ENCODE measurements at places on chromosomes 6 and 20.

- DNase-seq: no peak
These were observed 203.7 kb downstream of the SYNDIG1 start for GRCh38 chr20:24672886-24673677.

DNA sequence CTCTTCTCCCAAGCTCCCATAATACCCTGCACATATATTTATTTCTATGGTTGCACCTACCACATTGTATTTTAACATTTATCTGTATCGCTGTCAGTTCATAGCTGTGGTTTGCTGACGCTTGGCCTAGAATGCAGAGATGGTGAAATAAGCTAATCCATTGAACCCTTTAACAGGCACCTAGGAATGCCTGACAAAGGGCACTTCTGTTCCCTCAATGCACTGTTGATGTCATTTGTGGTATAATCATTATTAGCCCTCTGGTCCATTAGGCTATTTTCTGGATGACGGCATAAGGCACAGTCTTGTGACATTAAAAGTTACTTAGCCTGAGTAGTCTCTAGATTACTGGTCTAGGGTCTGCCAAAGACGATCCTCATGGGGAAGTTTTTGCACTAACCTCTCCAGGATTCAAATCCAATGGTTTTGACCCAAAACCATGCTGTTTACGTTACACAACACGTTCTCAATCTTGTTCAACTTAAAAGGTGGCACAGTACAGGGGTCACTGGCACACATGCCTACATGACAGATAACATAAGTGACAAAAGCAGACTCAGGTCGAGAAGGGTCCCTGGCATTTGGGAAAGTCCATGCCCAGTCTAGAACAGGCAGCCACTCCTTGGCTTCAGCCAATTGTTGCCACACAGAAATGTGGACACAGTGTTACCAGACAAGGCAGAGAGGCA, 2.1 kb upstream of the YWHAB start:
- DNase-seq: no peak

- no peak for DNase-seq
These were observed 25.7 kb downstream of the OVOL2 start for GRCh38 chr20:18031888-18032509.

DNA sequence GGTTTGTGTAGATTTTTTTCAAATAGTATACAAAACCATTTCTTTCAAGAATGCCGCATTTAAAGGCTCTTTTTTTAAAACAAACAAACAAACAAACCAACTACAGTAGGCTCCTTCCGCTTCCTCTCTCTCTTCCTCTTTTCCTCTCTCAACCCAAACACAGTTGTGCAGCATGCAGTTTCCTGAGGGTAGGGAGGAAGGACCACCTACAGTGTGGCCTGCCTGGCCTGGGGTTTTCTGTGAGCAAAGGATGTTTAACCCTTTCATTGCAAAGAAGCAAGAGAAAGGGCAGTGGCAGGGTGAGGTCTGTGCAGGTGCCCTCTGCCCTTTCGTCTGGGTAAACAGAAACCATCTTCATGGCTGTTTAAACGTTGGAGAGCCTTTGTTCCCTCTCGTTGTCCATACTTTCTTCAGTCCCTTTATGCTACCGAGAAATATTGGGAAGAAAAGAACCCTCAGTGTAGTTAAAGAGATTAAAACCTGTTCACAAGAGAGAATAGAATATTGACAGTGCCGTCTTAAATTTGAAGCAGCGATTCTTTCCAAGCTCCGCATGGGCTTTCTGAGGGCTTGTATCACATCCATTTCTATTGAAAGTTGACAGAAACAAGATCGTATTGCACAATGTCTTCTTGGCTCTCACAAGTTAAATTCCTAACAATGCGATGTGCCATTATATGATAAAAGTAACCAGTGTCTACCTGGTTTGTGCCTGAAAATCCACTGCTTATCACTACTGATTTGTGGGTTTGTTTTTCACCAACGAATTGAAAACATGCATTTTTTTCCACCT, 215.5 kb upstream of the SNX9 start:
- no peak for DNase-seq

DNA sequence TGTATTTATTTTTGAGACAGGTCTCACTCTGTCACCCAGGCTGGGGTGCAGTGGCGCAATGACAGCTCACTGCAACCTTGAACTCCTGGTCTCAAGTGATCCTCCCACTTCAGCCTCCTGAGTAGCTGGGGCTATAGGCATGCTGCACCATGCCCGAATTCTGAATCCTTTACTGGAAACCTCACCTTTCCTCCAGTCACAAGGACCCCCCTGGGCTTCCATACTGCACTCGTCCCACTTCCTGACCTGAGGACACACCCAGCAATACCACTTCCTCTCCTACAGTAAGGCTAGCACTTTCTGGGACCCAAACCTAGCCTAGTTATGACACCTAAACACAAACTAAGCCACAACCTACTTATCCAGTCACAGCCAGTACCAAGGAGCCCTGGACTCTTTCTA, 68.2 kb downstream of the FAM217A start:
- DNase-seq: no peak

DNA sequence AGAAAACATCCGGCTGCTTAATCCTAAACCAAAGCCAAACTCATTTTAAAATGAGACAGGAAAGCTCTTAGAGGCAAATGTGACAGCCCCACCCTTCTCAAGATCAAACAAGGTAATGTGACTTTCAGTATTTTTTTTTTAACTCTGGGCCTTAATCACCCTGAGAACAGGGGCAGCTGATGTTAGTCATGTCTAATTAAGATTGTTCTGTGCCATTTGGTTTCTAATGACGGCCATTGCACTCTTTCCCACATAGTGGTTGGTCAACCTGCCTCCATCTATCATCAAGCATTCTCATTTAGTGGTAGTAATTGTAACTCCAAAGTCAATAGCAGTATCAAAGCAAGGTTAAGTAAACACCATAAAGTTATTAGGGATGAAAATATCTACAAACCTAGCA, 191.6 kb upstream of the EXOC2 start:
- no peak for DNase-seq

- DNase-seq: no peak
These were observed 22.9 kb downstream of the ERMARD start for GRCh38 chr6:169774347-169774746.

GRCh38 chr6:130204322-130204721, 18.4 kb downstream of the SAMD3 start:
- no peak for DNase-seq

DNA sequence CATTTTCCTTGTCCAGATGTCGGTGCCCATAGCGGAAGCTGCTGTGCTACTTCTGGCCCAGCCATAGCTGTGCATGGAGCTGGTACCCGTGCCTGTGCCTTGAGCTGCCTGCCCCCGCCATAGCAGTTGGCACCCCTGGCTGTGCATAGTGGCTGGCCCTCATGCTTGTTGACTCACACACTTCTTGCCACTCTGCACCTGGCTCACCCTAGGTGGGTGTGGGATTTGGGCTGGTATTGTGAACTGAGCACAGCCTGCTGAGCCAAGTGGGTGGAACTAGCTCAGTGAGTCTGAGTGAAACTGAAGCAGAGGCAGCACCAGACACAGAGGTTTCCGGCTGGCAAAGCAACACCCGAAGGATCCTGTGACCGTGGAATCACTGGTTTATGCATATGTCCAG, 689.5 kb upstream of the EYS start:
- no peak for DNase-seq

DNA sequence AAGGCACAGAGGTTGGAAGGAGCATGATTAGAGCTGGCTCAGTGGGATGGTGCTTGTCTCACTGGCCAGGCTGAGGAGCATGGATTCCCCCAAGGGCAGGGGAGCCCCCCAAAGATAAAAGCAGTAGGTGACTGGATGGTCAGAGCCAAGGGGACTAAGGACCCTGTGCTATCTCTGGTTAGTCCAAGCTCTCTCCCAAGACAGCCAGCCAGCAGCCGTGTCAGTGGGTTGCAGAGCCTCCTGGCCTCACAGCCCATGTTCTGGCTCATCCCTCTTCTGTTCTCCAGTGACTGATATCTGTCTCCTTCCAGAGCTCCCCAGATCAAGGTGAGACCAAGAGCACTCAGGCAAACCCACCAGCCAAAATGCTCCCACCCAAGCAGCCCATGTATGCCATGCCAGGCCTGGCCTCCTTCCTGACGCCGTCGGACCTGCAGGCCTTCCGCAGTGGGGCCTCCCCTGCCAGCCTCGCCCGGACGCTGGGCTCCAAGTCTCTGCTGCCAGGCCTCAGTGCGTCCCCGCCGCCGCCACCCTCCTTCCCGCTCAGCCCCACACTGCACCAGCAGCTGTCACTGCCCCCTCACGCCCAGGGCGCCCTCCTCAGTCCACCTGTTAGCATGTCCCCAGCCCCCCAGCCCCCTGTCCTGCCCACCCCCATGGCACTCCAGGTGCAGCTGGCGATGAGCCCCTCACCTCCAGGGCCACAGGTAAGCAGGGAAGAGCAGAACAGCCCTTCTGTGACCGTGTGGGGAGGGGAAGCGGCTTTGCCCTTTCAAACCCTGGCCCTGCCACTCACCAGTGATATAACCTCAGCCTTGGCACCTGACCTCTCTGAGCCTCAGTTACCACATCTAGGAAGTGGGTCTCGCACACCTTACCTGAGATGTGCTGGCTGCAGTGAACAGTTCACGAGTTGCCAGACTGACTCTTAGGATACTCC, 121.3 kb downstream of the JPH2 start:
- DNase-seq: no peak

- no peak for DNase-seq
These were observed 49.8 kb upstream of the ADTRP start for GRCh38 chr6:11828262-11828870.

DNA sequence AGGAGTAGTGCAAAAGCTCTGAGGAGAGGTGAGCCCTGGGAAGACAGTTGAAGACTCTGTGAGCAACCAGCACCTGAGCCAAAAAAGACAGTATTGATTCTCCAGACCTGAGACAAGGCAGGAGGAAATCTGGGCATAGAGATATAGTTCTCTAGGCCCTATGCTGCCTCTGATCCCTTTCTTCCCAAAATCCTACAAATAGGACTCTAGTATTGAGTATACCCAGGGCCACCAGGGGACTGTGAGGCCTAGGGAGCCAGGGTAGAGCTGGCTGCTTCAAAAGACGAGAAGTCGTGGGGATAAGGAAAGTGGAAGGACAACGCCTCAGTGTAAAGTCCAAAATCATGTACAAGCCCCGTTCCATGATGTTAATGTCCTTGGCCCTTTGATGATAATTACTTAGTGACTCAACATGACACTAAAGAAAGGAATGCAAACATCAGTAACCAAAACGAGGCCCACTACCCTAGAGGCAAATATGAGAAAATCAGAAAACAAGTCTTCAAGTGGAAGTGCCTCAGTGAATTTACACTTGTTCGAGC, 197.3 kb upstream of the PROKR2 start:
- DNase-seq: no peak

GRCh38 chr6:1473166-1473565, 83.8 kb downstream of the FOXF2 start:
- no peak for DNase-seq

- DNase-seq: no peak
These were observed 86.8 kb upstream of the JARID2 start for GRCh38 chr6:15158821-15159619.

DNA sequence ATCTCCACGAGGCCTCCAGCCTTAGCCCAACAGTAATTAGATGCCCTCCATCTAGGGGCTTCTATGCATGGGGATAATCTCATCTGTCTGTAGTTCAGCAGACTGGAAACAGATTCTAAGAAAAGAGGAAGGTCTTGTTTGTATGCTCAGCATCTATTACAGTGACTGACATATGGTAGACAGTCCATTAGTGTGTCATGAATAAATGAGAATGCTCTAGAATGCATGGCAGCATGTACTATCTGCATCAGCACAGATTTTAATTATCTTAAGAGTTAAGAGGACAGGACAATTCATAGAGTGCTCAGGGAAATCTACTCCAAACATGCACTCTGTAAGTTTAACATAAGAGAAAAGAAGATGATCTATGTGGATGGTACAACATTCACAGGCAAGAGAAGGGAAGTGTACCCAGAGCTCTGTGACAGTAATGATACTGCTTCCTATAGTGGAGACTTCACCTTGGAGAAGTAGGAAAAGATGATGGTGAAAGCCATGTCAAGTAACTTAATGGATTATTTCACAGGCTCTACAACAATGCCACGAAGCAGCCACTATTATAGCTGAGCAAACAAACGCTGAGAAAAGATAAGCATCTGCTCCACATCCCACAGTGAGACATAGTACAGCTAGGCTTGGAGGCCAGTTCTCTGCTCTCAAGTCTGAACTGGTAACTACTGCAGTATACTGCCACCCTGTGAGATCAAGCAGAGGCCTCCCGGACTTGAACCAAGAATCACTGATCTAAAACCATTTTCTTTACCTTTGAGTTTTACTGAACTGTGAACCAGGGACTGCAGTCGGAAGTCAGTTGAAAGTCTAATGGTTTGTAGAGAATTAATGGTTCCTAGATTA, 309.2 kb upstream of the SPTLC3 start:
- DNase-seq: no peak

GRCh38 chr6:127289934-127290333, 23.3 kb downstream of the RNF146 start:
- DNase-seq: no peak

DNA sequence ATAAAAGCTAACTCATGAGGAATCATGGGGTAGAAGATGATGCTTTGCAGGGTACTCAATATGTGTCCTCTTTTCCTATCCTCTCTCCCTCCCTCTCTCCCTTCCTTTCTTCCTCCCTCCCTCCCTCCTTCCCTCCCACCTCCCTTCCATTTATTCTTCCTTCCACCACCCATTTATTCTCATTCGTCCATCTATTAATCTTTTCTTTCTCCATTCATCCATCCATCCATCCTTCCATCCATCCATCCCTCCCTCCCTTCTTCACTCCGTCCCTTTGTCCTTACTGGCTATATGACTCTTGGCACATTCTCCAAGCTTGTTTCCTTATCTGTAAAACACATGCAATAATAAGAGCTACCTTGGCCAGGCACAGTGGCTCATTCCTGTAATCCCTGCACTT, 40.9 kb downstream of the ARHGAP40 start:
- no peak for DNase-seq

DNA sequence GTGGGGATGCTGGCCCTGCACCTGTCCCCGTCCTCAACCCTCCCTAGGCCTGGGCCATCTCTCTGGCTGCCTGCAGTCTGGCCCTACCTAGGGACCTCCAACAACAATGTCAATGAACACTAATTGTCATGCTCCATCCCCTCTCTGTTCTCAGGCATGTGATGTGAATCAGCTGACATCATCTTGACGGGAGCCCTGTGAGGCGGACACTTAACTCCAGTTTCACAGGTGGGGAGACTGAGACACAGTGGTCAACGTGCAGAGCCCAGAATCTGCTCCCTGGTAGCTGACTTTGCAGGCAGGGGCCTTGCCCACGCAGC, 762 bp upstream of the TCEA2 start:
- DNase-seq: no peak

- DNase-seq: no peak
These were observed 245.4 kb upstream of the TFAP2D start for GRCh38 chr6:50467931-50468330.

- no peak for DNase-seq
These were observed 490 bp downstream of the JAG1 start for GRCh38 chr20:10673176-10673841.
